ENCODE measurements at places on chromosomes 2 and 18. TPM values are rescaled to one million over a fixed set of nuclear protein-coding genes. Genes with fewer than 3 reads are reported as not detected.

C2orf66 gene
- 0.12 TPM for total RNA-seq

CYP27A1 gene
- total RNA-seq: 25.1 TPM

LCT gene
- under 0.01 TPM for total RNA-seq

KCNK3 gene
- total RNA-seq: 0.44 TPM

OTOF gene
- 0.66 TPM for total RNA-seq

LYPD6B gene
- not detected for total RNA-seq

PPP4R3B gene
- total RNA-seq: 48.4 TPM

DAW1 gene
- not detected for total RNA-seq

TRIM43 gene
- total RNA-seq: not detected

NEU2 gene
- not detected for total RNA-seq

UCN gene
- 0.22 TPM for total RNA-seq

UBE2F gene
- 55.9 TPM for total RNA-seq

CNTNAP5 gene
- not detected for total RNA-seq

CIB4 gene
- not detected for total RNA-seq

SIX3 gene
- under 0.01 TPM for total RNA-seq

SPDYA gene
- 1.6 TPM for total RNA-seq

B3GNT7 gene
- total RNA-seq: 0.11 TPM

MYO3B gene
- under 0.01 TPM for total RNA-seq

TUBA3E gene
- not detected for total RNA-seq

VWA3B gene
- not detected for total RNA-seq

ST6GAL2 gene
- 0.11 TPM for total RNA-seq

STPG4 gene
- 0.12 TPM for total RNA-seq

FER1L5 gene
- total RNA-seq: 1.6 TPM

LINC00305 gene
- not detected for total RNA-seq

DSG2 gene
- 22.2 TPM for total RNA-seq

TCF23 gene
- not detected for total RNA-seq

IL37 gene
- total RNA-seq: not detected

HOXD8 gene
- total RNA-seq: 4.4 TPM

CNRIP1 gene
- total RNA-seq: 31.3 TPM

HAAO gene
- total RNA-seq: 0.25 TPM

SEMA4C gene
- total RNA-seq: 27.5 TPM

PHOSPHO2 gene
- 1.5 TPM for total RNA-seq

OR6B2 gene
- total RNA-seq: not detected

INHA gene
- total RNA-seq: 0.50 TPM

GBX2 gene
- not detected for total RNA-seq

MYO7B gene
- under 0.01 TPM for total RNA-seq

DSC3 gene
- 0.12 TPM for total RNA-seq

SPEG gene
- 60.6 TPM for total RNA-seq

BMP10 gene
- total RNA-seq: not detected

CFAP65 gene
- not detected for total RNA-seq

ZNF385B gene
- not detected for total RNA-seq

RTP5 gene
- not detected for total RNA-seq

ANKRD23 gene
- total RNA-seq: 2.0 TPM

C2orf72 gene
- 0.22 TPM for total RNA-seq

PLGLB1 gene
- total RNA-seq: 0.22 TPM

TBR1 gene
- total RNA-seq: not detected

PLA2R1 gene
- 8.0 TPM for total RNA-seq

DSC2 gene
- total RNA-seq: under 0.01 TPM

MGAT4A gene
- total RNA-seq: 0.87 TPM

TEX44 gene
- total RNA-seq: not detected

BCL11A gene
- 0.37 TPM for total RNA-seq

SLC5A7 gene
- not detected for total RNA-seq

IL36G gene
- not detected for total RNA-seq

CCL20 gene
- not detected for total RNA-seq

RIT2 gene
- total RNA-seq: not detected

AMER3 gene
- total RNA-seq: not detected

Data from uterine smooth muscle cell (primary cell).